ACHN (cell line): ENCODE measurements at places on chromosomes 11 and 22.

- peak; percentile 97 for DNase-seq
Observed at GRCh38 chr22:36461665-36462649, 19.5 kb downstream of the TXN2 start.

- no peak for DNase-seq
Observed at GRCh38 chr11:133937468-133937867, 19.3 kb downstream of the IGSF9B start.

- DNase-seq: no peak
Observed at GRCh38 chr11:61098778-61099177, 3.5 kb upstream of the CD5 start.

DNA sequence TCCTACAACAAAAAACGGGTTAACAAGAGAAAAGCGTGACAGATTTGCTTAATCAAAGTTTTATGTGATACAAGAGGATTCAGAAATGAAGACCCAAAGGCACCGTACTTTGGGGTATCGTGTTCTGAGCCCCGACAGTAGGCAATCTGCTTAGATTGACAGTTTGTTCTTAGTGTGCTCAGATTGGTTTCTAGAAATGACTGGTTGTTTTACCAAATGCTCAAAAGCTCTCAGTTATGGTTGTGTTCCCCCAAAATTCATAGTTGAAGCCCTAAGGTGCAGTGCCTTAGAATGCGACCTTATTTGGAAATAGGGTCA lies 102.7 kb downstream of the RASSF10 start:
- DNase-seq: no peak

DNA sequence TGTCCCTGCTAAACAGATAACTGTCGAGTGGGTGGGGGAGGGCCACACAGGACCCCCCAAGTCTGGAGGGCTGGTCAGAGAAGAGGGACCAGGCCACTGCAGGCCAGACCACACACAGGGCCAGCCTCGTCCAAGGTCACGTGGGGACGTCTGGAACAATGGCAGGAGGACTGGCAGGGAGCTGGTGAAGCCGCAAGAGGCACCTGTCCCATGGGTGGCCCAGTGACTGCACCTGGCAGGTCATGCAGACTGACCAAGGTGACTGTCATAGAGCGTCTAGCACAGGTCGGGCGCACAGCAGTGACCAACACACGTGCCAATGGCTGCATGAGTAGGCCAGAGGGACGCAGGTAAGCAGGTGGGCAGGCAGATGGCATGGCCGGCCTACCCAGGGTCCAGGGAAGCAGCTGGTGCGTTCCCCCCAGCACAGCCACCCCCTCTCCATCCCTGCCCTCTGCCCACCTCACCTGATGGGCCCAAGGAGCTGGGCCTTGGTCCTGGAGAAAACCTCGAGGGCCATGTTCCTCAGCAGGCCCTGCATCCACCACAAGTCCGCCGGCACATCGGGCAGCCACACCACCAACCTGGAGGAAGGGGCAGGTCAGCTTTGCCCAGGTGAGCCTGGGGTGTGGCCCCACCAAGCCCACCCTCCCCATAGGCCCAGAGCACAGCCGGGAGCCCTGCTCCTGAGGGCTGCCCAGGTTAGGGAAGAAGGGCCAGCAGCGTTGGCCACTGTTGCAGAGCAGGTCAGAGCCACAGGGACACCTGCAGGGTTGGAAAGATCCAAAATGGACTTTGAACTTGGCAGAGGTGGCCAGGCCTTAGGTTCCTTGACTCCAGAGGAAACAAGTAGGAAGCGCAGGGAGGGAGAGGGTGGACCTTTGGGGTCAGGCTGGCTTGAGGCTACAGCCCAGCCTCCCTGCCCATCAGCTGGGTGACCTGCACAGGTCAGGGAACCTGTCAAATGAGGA lies 10.4 kb downstream of the PNPLA5 start:
- DNase-seq: no peak

- DNase-seq: no peak
Observed at GRCh38 chr22:41891407-41891806, 23.5 kb downstream of the SHISA8 start.

GRCh38 chr11:83006877-83007330 lies 64.8 kb downstream of the RAB30 start:
- no peak for DNase-seq

DNA sequence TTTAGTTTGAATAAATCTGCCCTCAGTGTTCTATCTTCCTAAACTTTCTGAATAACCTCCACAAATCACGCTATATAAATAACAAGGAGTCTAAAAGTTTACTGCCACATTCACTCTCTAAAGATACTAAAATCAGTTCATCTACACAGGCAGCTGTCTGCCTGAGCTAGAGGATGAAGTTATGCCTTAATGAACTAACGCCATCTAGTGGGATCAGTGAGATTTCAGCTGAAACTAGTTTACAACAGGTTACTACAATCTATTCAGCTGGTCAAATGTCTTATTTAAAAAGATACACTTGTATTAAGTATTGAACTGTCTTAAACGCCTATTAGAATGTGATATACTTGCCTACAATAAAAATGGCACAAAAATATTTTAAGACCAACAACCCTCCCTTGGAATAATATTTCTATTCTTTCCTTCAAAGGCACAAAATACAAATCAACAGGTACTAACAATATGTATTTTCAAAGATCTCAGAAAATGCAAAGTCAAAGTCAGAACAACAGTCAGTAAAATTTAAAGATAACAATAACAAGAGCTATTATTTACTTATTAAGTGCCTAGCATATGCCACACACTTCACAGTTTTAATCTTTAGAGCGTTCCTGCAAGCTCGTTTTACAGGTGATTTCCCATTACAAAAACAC lies 84.1 kb downstream of the LARGE2 start:
- DNase-seq: peak; percentile 69

- DNase-seq: no peak
Observed at GRCh38 chr11:46149342-46149741, 28.1 kb upstream of the PHF21A start.

- peak; percentile 28 for DNase-seq
Observed at GRCh38 chr22:27116312-27117086, 459.1 kb downstream of the MIAT start.

- DNase-seq: no peak
Observed at GRCh38 chr11:73234471-73235181, 16.5 kb downstream of the P2RY2 start.

- DNase-seq: no peak
Observed at GRCh38 chr11:111231836-111232235, 13.7 kb upstream of the POU2AF2 start.

- no peak for DNase-seq
Observed at GRCh38 chr11:117589063-117589462, 208.0 kb downstream of the DSCAML1 start.

DNA sequence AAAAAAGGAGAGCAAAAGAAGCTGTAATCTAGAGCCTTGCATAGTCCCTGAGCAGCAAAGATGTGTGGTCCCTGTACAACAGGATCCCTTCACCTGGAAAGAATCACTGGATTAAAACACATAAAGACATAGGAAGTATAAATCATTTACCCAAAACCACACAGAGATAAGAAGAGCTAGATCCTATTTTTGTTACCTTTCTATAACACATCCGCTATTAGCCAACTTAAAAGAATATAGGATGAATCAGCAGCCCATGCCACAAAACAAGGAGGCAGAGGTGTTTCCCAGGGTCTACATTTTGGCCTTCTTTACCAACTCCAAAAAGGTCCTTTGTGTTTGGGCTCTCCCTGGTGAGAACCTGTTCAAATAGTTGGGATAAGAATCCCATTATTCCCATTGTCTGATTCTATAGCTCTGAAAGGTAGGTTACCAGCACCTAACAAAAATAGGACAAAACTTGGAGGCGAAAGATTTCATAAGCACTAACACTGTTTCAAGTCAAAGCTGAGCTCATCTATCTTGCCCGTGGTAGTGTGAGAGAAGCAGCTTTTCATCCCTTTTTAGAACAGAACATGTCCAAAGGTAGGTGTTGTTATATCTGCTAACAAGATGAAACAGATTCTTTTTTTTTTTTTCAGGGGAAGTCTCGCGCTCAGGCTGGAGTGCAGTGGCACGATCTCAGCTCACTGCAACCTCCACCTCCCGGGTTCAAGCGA lies 26.8 kb downstream of the PAK1 start:
- DNase-seq: no peak

DNA sequence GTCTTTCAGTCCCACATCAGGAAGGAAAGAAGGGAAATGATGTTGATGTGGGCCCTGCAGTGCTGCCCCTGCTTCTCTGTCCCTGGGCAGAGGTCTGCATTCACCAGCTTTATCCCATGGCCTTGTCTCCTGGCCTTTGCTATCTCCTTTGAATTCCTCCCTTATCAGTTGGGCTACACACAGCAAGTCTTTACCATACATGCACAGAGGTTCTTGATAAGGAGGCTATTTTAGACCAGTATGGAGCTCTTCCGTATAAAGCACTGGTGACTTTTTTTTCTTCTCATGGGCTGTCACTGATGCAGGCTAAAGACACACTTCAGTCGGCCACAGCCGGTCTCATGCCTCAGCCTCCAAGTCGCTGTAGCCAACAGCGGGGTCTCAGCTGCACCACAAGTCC lies 20.2 kb downstream of the MYO18B start:
- no peak for DNase-seq

GRCh38 chr11:90204832-90205646 lies 17.8 kb downstream of the CHORDC1 start:
- DNase-seq: peak; percentile 62

GRCh38 chr11:12200279-12200990 lies 90.0 kb downstream of the MICAL2 start:
- DNase-seq: no peak

- no peak for DNase-seq
Observed at GRCh38 chr11:10622108-10622507, 53.6 kb upstream of the LYVE1 start.

DNA sequence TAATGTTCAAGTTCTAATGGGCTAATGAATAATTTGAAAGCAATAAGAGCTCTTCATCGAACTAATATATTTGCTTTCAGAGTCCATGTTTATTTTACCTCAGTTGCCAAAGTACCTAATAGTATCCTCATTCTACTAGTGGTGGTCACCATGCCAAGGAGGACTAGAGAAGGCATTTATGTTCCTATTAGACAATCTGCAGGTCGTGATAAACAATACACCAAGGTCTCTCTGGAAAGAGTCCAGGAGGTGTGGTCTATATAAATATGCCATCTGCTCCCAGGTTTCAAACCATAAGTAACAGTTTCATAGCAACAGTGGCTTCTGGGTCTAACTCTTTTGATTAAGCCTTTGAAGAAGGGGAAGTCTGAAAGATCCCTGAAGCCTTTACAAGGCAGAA lies 42.9 kb downstream of the ARFGAP3 start:
- no peak for DNase-seq

DNA sequence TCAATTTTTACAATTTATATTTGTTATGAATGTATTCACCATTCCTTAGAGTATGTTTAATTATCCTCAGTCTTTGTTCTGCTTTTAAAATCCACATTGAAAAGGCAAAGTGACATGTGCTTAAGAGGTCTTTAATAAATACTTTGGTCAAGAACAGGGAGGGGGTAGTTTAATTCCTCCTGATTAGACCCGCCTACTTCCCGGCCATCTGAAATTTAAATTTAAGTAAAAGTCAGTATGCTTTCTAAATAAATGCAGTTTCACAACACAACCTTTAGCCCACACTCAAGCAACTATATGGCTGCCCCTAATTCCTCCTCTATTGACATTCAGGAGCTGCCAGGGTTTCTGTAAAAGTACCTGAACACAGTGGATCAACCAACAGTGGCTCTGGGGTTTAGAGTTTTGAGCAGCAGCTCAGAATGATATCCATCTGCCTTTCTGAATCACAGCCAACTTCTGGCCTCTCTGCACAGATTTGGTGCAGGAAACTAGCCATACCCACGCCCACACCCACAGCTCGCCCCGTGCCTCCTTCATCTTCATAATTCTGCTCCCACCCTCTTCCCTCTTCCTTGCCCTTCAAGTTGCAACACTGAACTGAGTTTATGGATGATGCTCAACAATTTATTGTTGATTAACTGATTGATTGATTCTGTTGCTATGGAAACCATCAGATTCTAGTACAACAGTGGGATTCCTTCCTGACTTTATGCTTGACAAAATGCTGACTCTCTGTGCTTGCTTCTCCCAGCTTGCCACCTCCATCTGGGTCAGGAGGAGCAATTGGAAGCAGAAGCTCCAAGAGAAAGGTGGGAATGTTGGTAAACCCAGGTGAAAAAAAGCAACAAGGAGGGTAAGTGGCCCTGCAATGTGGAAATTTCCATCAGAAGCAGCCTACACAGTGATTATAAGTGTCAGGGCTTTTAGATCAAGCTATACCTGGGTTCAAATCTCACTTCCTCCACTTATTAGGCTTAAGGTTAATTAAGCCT lies 70.8 kb downstream of the PANX1 start:
- no peak for DNase-seq

DNA sequence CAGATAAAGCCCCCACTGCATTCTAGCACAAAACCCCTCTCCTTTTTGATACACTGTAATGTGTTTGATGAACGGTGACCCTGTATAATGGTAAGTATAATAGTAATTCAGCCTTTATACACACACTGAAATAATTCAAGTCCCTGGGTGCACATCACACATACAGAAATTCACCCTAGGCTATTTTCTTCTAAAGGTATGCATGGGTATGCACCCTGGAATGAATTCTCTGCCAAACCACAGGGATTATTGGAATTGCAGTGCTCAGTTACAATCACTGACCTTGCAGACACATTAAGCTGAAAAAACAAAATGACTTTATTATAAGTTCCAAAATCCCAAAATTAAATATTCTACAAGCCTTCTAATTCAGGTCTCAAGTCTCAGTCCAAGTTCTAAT lies 245.9 kb upstream of the FAT3 start:
- DNase-seq: no peak

- DNase-seq: no peak
Observed at GRCh38 chr11:129416080-129416820, 40.6 kb downstream of the BARX2 start.

DNA sequence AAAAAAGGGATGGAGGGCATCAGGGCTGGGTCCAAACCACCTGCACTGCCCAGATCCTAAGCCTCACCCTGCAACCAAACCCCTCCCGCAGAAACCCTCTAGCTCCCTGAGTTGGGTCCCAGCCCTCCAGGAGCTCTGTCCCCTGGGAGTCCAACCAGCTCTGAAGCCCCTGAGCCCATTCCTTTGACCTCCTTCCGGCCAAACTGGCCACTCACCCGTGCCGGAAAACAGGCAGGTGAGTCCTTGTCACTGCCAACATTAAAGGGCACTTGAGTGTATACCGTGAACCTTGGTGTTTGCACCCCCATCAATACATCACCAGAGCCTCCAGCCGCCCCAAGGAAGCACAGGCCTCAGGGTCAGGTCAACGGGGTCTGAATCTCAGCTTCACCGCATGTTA lies 11.5 kb downstream of the MS4A15 start:
- DNase-seq: no peak

GRCh38 chr11:47589977-47590861 lies 3.7 kb downstream of the FAM180B start:
- no peak for DNase-seq

- DNase-seq: no peak
Observed at GRCh38 chr11:67612751-67613150, 6.0 kb downstream of the NDUFV1 start.

GRCh38 chr11:37712251-37712650 lies 1114.2 kb upstream of the RAG2 start:
- peak; percentile 1 for DNase-seq

- no peak for DNase-seq
Observed at GRCh38 chr11:27150098-27150497, 109.5 kb downstream of the BBOX1 start.
